Activated CD4-positive, alpha-beta T cell treated with anti-CD3 and anti-CD28 coated beads, Interleukin-2, Interleukin-6, amounts not matched to agents 100 ng/mL and 50 ng/mL, durations not matched to agents 16 hours and 8 hours (primary cell): ENCODE measurements at places on chromosomes 12 and 14.

- no peak for DNase-seq
These were observed 244.0 kb downstream of the SNAPC1 start for GRCh38 chr14:62006116-62006731.

DNA sequence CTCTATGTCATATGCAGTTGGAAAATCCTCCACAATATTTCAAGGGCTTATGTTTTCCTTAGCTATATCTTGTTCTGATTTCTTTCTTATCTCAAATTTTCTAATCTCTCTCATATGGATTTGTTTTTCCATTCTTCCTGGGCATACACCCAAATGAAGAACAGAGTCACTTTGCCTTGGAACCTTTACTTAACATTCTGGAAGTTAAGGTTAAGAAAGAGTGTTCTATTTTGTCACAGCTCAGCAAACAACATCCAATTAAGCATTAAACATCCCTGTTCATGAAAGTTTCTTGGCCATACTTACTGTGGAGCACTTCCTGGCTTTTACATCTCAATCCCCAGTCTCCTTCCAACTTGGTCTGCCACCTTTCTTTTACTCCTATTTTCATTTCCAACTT, 5.3 kb downstream of the NAV3 start:
- DNase-seq: no peak

- no peak for DNase-seq
These were observed 6.1 kb upstream of the CEP170B start for GRCh38 chr14:104858811-104859426.

GRCh38 chr12:46109343-46110222, 119.2 kb upstream of the SCAF11 start:
- no peak for DNase-seq

DNA sequence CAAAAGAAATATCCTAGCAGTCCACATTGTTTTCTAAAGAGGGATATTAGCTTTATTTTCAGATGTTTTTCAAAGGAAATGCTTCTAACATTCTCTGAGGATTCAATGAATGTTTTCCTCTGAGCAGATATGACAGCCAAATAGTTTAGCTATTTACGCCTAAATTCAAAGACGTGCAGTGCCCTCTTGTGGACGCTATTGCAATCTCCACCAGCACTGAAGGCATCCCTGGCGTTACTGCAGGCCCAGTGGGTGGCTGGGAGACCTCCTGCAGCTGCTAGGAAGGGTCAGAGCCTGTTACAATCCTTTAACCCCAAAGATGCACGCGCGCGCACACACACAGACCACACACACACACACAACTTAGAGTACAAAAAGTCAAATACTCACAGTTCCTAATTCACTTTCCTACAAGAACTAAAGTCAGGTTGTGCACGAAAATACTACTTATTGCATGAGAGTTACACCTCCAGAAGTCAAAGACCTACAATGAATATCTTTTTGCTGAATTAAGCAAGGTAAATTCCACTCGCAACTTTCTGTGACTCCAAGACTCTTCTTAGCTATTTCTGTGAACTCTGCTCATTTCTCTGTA, 589.3 kb upstream of the TMEM132C start:
- DNase-seq: peak; percentile 66

GRCh38 chr12:92977326-92977725, 48.2 kb upstream of the EEA1 start:
- no peak for DNase-seq

DNA sequence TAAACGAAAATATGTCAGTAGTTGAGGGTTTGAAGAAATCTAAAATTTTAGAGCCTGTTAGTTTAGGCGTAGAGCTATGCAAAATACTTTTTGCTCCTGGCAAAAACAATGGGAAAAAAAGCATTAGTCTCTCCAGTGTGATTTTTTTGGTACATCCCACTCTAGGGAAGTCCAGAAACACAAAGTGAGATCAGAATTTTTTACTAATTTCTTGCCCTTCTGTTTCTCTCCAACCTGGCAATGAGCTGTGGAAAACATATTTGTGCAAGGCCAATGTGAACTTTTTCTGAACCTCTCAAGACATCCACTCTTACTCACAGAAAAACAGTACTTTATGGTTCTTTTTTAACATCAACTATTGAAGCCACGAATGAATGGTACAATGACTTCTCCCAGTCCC, 56.9 kb upstream of the DCN start:
- DNase-seq: no peak
